ENCODE measurements at places on chromosomes 16 and 17.

DNA sequence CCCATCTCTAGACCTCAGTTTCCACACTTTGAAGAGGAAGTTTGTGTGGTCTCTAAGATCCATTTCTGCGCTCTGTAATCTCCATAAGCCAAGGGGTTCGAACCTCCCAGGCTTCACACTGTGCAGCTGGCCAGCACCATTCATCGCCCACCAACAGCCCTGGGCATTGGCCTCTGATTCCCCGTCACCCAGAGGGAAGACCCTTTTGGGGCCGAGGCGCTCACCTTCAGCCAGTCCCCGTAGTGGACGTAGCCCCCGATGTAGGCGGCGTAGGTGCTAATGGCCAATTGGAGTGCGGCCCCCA lies 678 bp downstream of the TMEM101 start:
- DNase-seq, result no peak
- H3K4me1 ChIP-seq, result peaks cover 9% of the 10 kb centered on the region
- H3K36me3 ChIP-seq, result no peaks in the 10 kb centered on the region
- H3K27ac ChIP-seq, result peak overlapping the region; percentile 73
- H3K4me3 ChIP-seq, result peak overlapping the region; percentile 96

- H3K4me1 ChIP-seq, result no peaks in the 10 kb centered on the region
- no peak overlapping the region for H3K27ac ChIP-seq
- no peaks in the 10 kb centered on the region for H3K27me3 ChIP-seq
- no peaks in the 10 kb centered on the region for H3K36me3 ChIP-seq
These were observed 46.5 kb downstream of the NT5M start for GRCh38 chr17:17349724-17350106.

- no peak overlapping the region for H3K27ac ChIP-seq
- DNase-seq, result no peak
- no peak overlapping the region for H3K4me3 ChIP-seq
- no peaks in the 10 kb centered on the region for H3K4me1 ChIP-seq
These were observed 74.1 kb upstream of the NKD1 start for GRCh38 chr16:50474138-50474537.

DNA sequence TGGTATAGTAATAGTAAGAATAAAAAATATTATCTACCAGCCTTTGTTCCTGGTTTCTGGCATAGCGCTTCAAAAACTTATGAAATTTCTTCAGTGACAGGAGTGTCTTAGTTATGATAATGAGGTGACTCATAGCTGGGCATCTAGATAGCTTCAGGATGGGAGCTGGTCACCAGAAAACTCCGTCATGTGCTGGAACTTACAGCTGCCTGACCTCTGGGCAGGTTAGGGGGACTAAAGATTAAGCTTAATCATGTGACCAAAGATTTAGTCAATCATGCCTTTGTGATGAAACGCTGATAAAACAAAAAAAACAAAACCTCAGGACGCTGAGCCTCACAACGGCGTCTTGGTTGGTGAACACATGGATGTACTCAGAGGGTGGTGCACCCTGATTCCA lies 154.2 kb downstream of the MYO1D start:
- H3K27me3 ChIP-seq, result no peaks in the 10 kb centered on the region
- no peak overlapping the region for H3K27ac ChIP-seq
- no peaks in the 10 kb centered on the region for H3K4me1 ChIP-seq
- no peak for DNase-seq
- no peaks in the 10 kb centered on the region for H3K36me3 ChIP-seq
- H3K4me3 ChIP-seq, result no peak overlapping the region

DNA sequence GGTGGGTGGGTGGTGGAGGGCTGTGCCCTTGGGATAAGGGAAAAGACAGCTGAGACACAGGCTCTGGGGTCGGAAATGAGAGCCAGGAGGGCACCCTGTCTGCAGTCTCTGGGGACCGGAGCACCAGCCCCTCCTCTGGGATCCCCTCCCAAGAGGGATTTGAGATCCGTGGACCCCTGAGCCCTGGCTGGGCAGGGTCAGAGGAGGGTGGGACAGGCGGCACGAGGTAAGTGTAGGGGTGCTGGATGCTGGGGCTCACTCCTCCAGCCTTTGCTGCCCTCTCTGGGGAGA lies 425 bp downstream of the SGSH start:
- H3K4me1 ChIP-seq, result peaks cover 13% of the 10 kb centered on the region
- H3K27me3 ChIP-seq, result no peaks in the 10 kb centered on the region
- DNase-seq, result peak; percentile 38
- peak overlapping the region; percentile 93 for H3K27ac ChIP-seq

DNA sequence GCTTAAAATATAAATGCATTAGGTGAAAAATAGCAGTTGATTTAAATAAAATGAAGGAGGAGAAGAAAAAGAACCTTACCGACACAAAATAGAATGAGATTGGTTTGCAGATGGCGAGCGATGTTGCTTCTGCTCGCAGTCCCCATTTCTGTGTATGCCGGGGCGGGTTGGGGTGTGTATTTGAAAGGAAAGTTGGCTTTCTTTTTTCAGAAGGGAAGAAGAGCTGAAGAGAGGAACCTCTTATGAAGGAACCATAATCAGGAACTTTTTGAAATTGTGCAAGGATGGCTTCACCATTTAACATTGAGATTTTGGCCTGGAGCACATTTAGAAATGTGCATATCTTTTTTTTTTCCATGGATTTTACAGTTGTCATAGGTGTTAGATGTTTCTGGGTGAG lies at the start of gene IGSF6:
Gene IGSF6, minus strand, starts transcription at position 156 of the 400 bp plus-strand sequence. Its CDS starts 10 bp downstream, at position 146.
- no peak for DNase-seq
- H3K27ac ChIP-seq, result no peak within 1 kb of the TSS
- H3K27me3 ChIP-seq, result no peaks in the 10 kb centered on the region
- peaks cover 15% of the 10 kb centered on the region for H3K36me3 ChIP-seq

- H3K36me3 ChIP-seq, result no peaks in the 10 kb centered on the region
- H3K4me1 ChIP-seq, result peaks cover 93% of the 10 kb centered on the region
- no peak for DNase-seq
- peak overlapping the region; percentile 85 for H3K27ac ChIP-seq
- no peaks in the 10 kb centered on the region for H3K27me3 ChIP-seq
These were observed 22.2 kb downstream of the FAM117A start for GRCh38 chr17:49741692-49742076.

- H3K4me1 ChIP-seq, result peaks cover 9% of the 10 kb centered on the region
- DNase-seq, result peak; percentile 90
- no peaks in the 10 kb centered on the region for H3K36me3 ChIP-seq
These were observed at the start of gene SARM1 for GRCh38 chr17:28371245-28372202. SARM1 (plus strand) TSS chr17:28371694; CDS start chr17:28372033, 339 bp downstream.

- H3K36me3 ChIP-seq, result no peaks in the 10 kb centered on the region
- no peaks in the 10 kb centered on the region for H3K27me3 ChIP-seq
- no peak overlapping the region for H3K27ac ChIP-seq
- DNase-seq, result no peak
- no peak overlapping the region for H3K4me3 ChIP-seq
These were observed 399.5 kb upstream of the TNRC6C start for GRCh38 chr17:77558846-77559626.

GRCh38 chr17:7684851-7685532 lies 2.3 kb downstream of the TP53 start:
- no peaks in the 10 kb centered on the region for H3K27me3 ChIP-seq
- H3K4me3 ChIP-seq, result peak overlapping the region; percentile 96
- no peak for DNase-seq
- H3K36me3 ChIP-seq, result peaks cover 11% of the 10 kb centered on the region

DNA sequence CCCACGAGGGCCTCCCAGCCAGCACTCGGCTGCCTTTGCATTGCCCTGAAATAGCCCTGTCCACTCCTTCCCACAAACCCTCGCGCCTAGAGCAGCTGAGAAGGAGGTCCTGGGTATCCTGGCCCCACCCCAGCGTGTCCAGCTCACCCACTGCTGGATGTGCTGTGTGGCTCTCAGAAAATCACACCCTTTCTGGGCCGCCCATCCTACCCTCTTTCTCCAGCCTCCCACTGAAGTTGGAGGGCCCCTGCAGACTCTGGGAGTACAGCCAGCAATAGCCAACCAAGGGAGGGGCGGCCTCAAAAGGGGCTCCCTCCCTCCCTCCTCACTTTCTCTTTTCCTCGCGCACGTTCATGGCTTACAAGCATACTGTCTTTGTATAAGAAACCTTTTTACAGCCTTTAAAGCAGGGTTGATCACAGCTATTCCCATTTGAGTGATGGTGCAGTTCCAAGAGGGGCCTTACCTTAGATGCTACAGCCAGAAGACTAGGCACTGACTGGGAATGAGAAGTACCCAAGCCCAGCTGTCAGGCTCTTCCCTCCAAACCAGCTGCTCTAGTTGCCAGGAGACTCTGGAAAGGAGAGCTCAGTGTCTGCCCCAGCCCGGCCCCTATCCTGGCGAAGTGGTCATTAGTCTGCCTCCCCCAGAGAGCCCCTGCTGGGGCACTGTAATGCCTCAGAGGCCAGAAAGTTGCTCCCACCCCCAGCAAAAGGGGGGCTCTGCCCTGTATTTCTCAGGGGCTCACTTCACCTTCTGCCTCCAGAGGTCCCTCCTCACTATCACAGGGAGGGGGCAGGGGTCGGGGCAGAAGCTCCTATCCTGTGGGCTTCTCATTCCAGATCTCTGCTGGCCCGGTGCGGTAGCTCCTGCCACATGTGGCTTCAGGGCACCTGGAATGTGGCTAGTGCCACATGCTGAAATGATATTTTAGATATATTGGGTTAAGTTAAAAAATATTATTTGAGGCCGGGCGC lies 38.1 kb downstream of the DCAKD start:
- no peak overlapping the region for H3K27ac ChIP-seq
- no peaks in the 10 kb centered on the region for H3K4me1 ChIP-seq
- no peaks in the 10 kb centered on the region for H3K27me3 ChIP-seq
- H3K4me3 ChIP-seq, result no peak overlapping the region
- no peak for DNase-seq

GRCh38 chr17:65226227-65226626 lies 89.1 kb downstream of the RGS9 start:
- no peak overlapping the region for H3K27ac ChIP-seq
- no peak overlapping the region for H3K4me3 ChIP-seq
- H3K4me1 ChIP-seq, result peaks cover 24% of the 10 kb centered on the region
- H3K27me3 ChIP-seq, result no peaks in the 10 kb centered on the region

DNA sequence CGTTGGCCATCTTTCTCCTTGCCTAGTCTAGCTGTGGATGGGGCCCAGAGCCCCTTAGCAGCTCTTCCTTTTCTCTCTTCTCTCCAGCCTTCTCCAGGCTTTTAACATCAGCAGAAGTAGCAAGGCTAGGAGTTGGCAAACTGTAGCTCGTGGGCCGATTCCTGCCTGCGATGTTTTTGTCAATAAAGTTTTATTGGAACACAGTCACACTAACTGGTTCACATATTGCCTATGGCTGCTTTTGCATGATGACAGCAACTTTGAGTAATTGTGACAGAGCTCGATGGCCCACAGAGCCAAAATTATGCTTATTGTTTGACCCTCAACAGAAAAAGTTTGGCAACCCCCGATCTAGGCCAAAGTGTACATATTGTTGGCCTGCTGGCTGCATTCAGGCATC lies 199.9 kb downstream of the RBFOX1 start:
- no peak overlapping the region for H3K27ac ChIP-seq
- no peaks in the 10 kb centered on the region for H3K4me1 ChIP-seq
- H3K4me3 ChIP-seq, result no peak overlapping the region
- no peak for DNase-seq

DNA sequence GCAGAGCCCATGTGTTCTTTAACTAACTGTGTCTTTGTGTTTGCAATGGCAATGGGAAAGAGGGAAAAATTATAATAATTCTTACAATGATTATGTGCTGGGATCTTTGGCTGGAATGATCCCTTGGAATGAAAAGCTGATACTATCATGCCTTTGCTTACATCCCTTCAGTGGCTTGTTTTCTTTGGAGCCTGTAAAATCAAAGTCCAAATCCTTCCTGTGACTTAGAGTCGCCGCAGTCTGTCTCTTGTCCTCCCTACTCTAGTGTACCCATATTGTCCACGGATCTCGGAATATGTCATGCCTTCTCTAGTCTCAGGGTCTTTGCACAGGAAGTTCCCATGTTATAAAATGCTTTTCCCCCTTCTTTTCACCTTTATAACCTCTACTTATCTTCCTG lies 111.7 kb upstream of the MAF start:
- no peaks in the 10 kb centered on the region for H3K27me3 ChIP-seq
- no peak overlapping the region for H3K4me3 ChIP-seq
- DNase-seq, result no peak
- no peaks in the 10 kb centered on the region for H3K4me1 ChIP-seq
- H3K27ac ChIP-seq, result no peak overlapping the region
- no peaks in the 10 kb centered on the region for H3K36me3 ChIP-seq

DNA sequence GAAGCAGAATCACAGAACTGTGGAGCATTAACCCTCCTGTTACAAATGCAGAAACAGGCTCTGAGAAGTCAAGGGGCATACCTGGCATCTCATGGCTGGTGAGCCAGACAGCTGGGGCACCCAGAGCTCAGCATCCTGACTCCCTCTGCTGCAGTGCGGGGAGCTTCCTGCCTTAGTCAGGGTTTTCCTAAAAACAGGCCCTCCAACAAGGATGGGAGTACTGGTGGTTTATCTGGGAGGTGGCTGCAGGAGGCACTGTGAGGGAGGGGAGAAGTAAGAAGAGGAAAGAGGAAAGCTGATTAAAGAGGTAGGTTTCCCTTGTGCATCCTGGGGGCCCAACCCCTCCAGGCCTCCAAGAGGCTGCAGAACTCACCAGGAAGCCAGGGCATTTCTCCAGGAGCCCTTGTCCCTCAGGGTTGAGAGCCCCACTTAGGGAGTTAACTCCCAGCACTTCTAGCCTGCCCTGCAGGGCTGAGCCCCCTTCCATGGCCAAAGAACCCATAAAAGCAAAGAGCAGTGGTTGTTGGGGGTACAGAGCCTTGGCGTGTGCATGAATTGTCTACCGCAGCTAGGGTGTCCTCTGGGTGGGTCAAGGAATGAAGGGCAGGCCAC lies 261.5 kb upstream of the RPL38 start:
- no peaks in the 10 kb centered on the region for H3K36me3 ChIP-seq
- no peak overlapping the region for H3K4me3 ChIP-seq
- H3K27me3 ChIP-seq, result no peaks in the 10 kb centered on the region

GRCh38 chr17:16282522-16282921 lies 65.5 kb downstream of the PIGL start:
- H3K27me3 ChIP-seq, result no peaks in the 10 kb centered on the region
- no peak overlapping the region for H3K4me3 ChIP-seq
- no peaks in the 10 kb centered on the region for H3K36me3 ChIP-seq

- H3K4me3 ChIP-seq, result peak overlapping the region; percentile 75
- H3K4me1 ChIP-seq, result peaks cover 9% of the 10 kb centered on the region
- no peaks in the 10 kb centered on the region for H3K27me3 ChIP-seq
- H3K36me3 ChIP-seq, result peaks cover 4% of the 10 kb centered on the region
- peak; percentile 36 for DNase-seq
- H3K27ac ChIP-seq, result peak overlapping the region; percentile 98
These were observed 794 bp downstream of the SMG6 start for GRCh38 chr17:2302778-2303203.

All from naive thymus-derived CD4-positive, alpha-beta T cell (primary cell).